Activated CD4-positive, alpha-beta T cell treated with anti-CD3 and anti-CD28 coated beads, Interleukin-2, Interleukin-4, amounts not matched to agents 100 ng/mL and 50 ng/mL, durations not matched to agents 16 hours and 8 hours (primary cell): ENCODE measurements at places on chromosomes 13 and 19.
A peak's percentile ranks its signal among the peaks of the same experiment; 100 is the strongest.

DNA sequence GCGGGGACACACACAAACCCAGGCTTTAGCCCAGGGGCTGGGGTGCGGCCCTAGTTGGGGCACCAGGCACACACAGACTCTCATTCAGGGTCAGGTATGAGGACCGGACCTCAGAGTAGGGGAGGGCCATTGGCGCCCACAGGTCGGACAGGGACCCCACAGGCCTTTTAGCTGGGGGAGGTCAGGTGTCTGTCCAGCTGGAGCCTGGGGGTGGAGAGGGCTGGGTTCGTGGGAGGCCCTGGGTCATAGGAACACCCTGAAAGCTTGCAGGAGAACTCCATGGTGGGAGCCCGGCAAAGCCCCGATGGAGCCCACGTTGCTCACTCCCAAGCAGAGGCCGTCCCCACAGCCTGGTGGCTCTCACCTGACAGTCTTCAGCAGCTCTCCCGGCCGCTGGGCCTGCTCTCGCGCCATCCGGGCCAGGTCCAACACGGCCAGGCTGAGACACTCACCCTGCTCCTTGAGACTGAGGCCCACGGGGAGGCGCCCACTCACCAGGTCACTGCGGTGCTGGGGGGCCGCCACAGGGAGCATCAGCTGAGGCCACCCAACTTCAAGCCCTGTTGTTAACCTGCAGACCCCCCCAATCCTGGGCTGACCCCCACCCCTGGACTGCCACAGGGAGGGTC lies 5.0 kb downstream of the JAK3 start:
- no peak for DNase-seq

- DNase-seq: no peak
Observed at GRCh38 chr19:5956728-5957127, 21.2 kb downstream of the RANBP3 start.

DNA sequence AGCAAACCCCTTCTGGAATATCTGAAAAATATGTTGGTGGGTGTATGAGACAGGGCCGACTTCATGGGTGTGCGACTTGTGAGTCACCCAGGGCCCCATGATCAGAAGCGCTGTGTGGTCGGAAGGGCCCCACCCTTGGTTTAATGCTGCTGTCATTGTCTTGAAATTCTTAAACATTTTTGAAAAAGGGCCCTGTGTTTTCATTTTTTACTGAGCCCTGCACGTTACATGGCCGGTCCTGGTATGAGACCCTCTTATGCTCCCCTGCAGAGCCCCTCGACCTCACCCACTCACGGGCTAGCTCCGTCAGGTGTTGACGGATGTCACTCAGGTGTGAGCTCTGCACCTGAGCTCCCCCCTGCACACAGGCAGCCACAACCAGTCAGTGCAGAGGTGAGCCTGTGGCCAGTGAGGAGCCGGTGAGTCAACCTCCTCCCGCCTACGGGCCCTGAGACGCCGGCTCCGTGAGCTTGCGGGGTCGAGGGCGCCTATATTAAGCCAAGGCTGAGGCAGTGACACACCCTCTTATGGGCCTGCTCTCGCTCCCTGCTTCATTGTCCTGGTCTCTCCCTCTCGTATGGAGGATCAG lies 27.7 kb downstream of the GADD45B start:
- DNase-seq: peak; percentile 13

DNA sequence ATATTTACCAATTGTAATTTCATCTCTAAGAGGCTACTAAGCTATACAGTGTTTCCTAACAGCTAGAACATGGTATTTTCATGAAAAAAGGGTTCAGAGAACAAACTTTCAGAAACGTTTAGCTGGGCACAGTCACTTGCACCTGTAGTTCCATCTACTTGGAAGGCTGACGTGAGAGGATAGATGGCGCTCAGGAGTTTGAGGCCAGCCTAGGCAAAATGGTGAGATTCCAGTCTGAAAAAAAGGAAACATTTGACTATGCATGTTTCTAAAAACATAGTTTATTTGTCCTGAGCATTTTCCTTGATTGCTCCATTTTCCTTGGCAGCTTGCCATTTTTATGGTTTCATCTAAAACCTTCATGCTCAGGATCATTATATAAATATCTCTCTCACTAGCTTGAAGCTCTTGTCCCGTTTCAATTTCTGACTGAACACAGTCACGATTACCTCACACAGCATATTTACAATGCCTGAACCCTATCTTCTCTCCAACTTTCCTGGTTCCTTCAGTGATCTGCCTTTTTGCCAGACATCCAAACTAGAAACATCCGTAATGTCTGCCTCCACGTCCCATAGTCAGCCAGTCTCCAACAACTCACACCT lies 200.8 kb downstream of the RGCC start:
- DNase-seq: no peak

GRCh38 chr13:110938662-110939421 lies 24.0 kb upstream of the ANKRD10 start:
- DNase-seq: no peak

- DNase-seq: no peak
Observed at GRCh38 chr13:36513266-36513665, 81.0 kb downstream of the CCNA1 start.

GRCh38 chr19:13499692-13500091 lies 6.6 kb downstream of the CACNA1A start:
- no peak for DNase-seq

- DNase-seq: no peak
Observed at GRCh38 chr19:16532440-16533234, 9.6 kb downstream of the CHERP start.

DNA sequence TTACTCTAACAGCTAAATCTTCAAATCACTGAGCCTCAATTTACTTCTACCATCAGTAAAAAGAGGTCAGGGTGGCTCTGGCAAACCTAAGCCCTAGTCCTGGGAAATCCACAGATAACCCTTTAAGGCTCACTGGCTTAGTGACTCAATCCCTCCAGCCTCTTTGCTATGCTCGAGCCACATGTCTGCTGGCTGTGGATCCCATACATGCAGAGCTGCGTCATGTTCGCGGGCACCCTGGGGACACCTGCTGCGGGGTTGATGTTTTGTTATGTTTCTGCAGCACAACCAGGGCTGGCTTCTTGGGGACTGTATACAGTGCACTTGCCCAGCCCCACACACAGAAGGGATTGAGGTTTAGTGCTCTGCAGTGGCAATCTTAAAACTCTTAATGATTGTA lies 41.6 kb upstream of the C13orf42 start:
- DNase-seq: no peak

- DNase-seq: no peak
Observed at GRCh38 chr19:50020481-50020880, 4.7 kb downstream of the VRK3 start.

DNA sequence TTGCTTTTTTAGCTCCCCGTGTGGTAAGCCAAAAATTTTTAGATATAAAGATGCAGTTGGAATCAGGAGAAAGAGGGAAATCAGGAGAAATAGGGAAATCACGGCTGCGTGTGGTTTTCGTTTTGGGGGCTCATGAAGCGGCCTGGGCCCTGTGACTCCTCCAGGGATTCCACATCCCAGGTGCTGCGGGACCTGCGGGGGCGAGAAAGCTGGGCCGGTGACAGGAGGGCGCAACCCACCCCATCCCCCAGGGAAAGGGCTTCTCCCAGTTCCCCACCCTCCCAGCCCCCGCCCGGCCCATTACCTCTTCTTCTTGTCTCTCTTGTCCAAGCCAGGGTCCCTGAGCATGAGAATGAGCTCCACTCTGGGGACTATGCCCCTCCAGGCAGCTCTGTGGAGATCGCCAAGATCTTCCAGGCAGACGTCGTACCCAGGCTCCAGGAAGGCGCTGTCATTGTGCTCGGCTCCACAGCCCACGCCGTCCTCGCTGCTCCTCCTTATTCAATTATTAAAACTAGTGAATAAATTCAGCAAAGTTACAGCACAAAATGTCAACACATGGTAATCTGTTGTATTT lies 111.0 kb downstream of the MRPL57 start:
- no peak for DNase-seq

DNA sequence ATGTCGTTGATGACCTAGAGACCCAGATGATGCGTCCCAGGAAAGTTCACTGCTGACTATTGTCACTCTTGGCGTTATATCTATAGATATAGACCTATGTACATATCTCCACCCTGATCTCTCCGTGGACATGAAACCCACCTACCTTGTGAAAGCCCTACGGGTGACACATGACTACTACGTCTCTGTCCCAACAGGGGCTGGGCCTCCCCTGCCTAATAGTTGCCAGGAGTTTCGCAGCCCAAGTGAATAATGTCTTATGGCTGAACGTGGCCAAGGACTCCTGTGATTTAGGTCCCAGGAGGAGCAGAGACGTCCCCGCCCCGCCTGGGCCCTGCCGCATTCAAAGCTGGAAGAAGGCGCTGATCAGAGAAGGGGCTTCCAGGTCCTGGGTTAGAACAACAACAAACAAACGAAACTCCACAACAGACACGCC lies 4.9 kb upstream of the POU4F1 start:
- no peak for DNase-seq

GRCh38 chr13:31950111-31950815 lies 81.3 kb upstream of the FRY start:
- no peak for DNase-seq

DNA sequence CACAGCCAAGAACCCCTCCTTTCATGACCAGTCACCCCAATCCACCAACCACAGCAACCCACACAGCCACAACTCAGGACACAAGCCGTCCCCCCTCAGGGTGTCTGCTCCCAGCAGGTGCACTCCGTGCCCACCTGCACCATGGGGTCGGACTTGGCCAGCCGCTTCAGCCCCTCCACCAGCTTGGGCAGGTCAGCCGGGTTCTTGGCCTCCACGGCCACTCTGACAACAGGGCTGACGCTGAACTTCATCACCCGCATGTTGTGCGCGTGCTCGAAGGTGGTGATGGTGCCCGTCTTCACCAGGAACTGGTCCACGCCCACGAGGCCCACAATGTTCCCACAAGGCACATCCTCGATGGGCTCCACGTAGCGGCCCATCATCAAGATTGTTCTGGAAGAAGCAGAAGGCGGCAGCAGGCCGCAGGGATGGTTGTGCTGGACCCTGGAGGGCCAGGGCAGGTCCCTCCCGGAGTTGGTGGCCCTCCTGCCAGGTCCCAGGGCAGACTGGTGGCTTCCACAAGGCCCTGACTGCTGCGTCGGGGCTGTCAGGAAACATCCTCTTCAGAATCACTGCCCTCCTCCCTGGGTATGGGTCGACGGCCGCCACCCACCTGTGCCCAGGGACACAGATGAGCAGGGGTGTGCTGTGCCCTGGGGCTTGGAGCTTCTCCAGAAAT lies 5.5 kb downstream of the EEF2 start:
- DNase-seq: no peak

DNA sequence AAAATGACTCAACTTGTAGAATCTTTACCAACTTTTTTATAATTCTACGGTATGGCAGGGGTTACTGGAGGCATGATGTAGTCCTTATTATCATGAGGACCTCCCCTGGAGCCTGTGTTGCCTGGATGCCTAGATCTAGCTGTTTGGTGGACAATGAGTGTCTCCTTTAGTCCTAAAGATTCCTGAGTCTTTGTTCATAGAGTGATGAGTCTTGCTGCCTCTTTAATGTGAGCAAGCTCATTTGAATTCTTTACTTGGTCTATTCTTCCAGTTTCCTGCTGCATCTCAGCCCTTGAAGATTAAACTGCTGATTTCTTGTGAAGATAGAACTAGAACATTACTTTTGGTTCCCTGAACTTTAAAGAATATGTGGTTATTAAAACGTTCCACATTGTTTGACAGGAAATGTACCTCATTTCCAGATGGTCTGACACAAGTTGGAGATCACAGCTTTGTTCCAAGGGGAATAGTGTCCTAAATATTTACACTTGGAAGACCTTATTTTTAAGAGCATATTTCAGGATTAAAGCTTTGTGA lies 51.9 kb downstream of the SLAIN1 start:
- no peak for DNase-seq

- DNase-seq: no peak
Observed at GRCh38 chr13:43157796-43158195, 134.4 kb downstream of the DNAJC15 start.

GRCh38 chr19:18417250-18418028 lies 1.8 kb upstream of the SSBP4 start:
- peak; percentile 56 for DNase-seq

GRCh38 chr19:33278403-33279269 lies 23.7 kb downstream of the CEBPA start:
- DNase-seq: no peak

- no peak for DNase-seq
Observed at GRCh38 chr19:45524575-45525129, 17.4 kb downstream of the VASP start.

DNA sequence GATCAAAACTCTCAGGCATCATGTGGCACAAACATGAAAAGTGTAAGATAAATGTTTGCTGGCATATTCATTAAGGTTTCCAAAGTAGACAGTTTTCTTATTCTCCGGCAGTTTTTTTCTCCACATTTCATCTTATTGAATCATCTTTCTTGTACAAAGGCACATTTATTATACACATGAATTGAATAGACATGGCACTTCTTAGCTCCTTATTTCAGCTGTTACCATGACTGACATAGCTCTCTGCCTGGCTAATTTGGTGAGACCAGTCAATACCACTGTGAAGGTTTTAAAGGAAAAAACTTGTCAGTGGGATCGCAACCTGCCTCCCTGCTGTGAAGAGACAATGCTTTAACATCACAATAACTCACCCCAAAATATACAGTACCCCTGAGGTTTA lies 285.0 kb upstream of the PCDH20 start:
- DNase-seq: no peak

DNA sequence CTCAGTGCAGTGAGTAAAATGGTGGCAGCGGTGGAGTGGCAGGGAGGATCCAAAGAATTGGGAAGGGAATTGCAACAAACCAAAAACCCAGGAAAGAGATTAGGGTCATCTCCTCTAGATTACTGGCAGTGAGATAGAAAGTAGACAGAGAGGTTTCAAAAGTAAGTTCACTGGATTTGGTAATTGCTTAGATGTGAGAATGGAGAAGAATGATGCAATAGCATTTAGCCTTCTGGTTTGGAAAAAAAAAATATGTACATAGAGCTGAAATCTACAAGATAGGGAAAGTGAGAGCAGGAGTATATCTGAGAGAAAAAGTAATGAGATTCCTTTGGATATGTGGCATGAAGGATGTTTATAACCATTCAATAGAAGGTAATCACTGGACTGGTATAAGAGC lies 482.6 kb upstream of the GPC6 start:
- no peak for DNase-seq

- DNase-seq: no peak
Observed at GRCh38 chr13:70623239-70623638, 515.0 kb upstream of the KLHL1 start.

GRCh38 chr19:28468701-28469459 lies 744.1 kb downstream of the UQCRFS1 start:
- no peak for DNase-seq

- no peak for DNase-seq
Observed at GRCh38 chr19:45113628-45114027, 20.6 kb downstream of the PPP1R37 start.

- no peak for DNase-seq
Observed at GRCh38 chr13:68675209-68675608, 1432.4 kb upstream of the ATXN8OS start.

GRCh38 chr13:26719356-26719945 lies 41.1 kb downstream of the GPR12 start:
- no peak for DNase-seq
